Hepatic stellate cell (primary cell): ENCODE measurements at places on chromosomes 11 and 22.

DNA sequence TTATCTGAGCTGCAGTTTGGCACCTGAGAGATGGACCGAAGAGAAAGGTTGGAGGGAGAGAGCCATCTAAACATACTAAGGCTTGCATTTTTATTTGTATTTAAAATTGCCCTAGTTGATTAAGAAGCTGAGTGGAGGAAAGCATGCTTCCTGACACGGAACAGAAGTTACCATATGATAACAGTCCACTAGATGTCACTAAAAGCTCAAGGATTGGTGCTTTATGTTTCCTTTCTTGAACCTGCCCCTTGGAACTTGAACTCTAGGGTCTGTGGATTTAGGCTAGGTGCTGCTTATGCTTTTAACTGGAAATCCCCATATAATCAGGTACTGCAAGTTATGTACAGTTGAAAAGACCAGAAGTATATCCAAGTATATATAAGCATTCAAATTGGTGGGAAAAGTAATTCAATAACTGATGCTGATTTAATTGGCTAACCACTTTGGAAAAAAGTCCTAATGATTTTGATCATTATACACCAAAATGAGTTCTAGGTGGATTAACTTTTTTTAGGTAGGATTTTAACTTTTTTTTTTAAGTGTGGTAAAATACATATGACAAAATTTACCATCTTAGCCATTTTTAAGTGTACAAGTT, 9.5 kb downstream of the RBMXL2 start:
- DNase-seq, result peak; percentile 27

- DNase-seq, result no peak
Observed at GRCh38 chr11:57262157-57262556, 25.1 kb upstream of the APLNR start.

- DNase-seq, result no peak
Observed at GRCh38 chr11:119990309-119991021, 147.4 kb downstream of the TRIM29 start.

- no peak for DNase-seq
Observed at GRCh38 chr11:111148121-111148520, 97.4 kb upstream of the POU2AF2 start.

GRCh38 chr11:76667856-76668255, 2.7 kb downstream of the LRRC32 start:
- no peak for DNase-seq

- peak; percentile 53 for DNase-seq
Observed at GRCh38 chr11:63510360-63511047, 4.6 kb downstream of the LGALS12 start.

DNA sequence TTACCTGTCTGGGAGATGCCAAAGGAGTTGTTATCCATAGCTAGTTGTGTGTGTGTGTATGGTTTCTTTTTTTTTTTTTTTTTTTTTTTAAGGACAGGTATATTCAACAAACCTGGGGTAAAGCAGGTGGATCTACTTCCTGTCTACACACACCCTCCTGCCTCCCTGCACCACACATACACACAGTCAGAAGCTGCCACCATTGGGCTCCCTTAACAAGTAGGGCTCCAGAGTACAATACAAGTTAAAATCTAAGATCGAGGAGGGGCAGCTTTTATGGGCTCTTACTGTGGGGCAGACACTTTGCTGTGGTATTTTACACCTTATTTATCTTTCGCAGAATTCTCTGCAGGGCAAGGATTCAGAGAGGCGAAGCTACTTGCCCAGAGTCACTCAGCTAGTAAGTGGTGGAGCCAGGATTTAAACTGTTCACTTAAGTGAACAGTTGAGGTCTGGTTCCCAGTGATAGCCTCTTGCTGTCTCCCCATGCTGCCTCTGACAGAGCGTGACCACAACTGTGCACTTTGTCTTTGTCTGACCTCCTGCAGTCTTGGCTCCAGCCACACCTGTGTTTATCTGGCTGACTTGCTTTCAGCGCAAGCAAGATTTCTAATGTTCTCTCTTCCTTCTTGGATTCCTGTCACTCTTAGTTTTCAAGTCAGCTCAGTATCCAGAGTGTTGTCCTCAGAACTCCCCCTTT, 135.0 kb downstream of the CSNK2A3 start:
- no peak for DNase-seq

DNA sequence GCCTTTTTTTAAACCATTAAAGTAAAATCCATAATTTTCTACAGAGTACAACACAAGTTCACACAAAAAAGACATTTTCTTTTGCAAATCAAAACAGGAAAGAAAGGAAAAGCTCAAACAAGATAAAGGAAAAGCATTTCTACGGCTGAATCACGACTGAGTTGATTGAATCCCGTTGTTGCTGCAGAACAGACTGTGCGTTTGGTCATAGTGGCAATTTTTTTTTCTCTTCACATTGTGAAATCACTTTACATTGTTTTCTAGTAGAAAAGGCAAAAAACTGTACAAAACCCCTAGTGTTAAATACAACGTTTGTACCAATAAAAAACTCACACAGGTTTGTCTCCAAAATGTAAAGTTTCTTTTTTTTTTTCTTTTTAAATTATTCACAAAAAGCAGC, 17.3 kb upstream of the RAPSN start:
- DNase-seq, result no peak
